ENCODE measurements at places on chromosomes 2 and 18.

DNA sequence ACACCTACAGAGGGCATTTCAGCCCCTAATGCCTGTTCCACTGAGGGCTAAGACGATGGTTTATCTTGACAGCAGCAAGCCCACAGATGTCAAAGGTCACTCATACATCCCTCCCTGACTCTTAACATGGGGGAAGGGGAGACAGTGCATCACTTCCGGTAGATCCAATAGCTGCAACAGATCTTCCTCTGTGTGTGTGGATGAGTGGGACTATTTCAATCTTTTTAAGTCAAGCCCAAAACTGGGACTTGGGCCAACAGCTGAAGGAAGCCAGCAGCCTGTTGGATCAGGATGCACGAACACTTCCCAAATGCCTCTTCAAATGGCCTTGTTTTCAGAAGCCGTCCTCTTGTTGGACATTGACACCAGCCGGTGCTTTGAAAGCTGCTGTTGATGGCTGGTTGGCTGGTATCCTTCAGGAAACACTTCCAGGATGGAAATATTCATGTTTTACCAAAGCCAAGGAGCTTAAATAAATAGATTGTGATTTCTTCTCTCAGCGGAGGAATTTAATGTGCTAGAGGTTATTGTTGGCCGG is 59.2 kb downstream of the IL1R2 start:
- no peak for DNase-seq

DNA sequence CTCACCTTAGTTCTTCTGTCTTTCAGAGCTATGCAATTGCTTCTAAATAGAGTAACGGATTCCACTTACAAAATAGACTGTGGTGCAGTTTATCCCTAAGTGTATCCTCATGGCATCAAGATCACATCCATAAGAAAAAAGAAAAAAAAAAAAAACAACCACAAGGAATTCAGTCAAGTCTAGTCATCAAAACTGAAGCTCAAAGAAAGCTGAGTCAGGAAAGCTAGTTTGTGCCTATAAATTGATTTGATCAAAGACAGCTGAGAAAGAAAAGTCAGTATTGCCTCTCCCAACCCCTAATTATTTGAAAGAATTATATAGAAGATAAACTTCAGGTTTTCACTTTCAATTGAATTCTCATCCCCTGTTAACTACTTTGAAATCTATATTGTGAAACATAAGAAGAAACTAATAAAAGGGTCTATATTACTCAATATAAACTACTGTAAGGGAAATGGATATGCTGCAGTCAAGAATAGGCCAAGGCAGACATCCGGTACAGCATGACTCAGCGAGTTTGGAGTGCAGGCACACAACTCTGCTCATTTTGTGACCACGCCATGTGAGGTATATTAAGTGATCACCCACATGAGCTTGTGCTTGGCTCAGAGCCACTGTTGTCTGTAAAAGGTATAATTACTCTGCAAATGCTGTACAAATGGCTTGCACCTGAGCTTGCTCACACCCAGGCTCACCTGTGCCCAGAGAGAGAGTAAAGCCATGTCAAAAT is 568.1 kb upstream of the CRIM1 start:
- DNase-seq, result no peak

DNA sequence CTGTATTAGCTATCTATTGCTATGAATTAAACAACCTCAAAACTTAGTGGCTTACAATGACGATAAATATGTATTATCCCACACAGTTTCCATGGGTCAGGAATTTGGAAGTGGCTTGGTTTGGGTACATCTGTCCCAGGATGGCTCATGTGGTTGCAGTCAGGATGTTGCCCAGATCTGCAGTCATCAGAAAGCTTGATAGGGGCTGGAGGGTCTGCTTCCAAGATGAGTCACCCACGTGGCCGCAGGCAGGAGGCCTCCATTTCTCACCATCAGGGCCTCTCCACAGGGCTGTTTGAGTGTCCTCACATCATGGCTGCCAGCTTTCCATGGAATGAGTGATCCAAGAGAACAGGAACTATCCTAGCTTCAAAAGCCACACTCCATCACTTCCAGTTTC is 46.4 kb downstream of the CHRNA1 start:
- DNase-seq, result no peak

DNA sequence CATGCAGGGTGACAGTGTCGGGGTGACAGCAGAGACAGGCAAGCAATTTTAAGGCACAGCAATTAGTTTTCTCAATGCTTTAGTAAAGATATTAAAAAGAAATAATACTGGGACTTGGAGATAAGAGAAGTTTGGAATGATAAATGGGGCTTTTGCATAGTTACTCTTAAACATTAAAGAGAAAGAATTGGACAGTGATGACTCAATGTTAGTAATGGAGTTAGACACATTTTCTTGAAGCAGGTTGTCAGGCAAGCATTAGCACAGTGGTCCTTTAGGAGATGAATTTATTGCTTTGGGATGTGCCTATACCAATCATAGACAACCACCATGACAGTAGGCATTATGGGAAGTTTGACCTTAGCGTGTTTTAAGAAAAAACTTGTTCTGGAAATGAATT is 228.3 kb upstream of the RAB12 start:
- DNase-seq, result no peak

GRCh38 chr2:165144315-165144714 is 59.5 kb downstream of the SCN3A start:
- no peak for DNase-seq

All from NCI-H187 treated with DMSO at 0.1 percent for 48 hours (cell line).